ENCODE measurements at places on chromosomes 12 and 14. TPM values are rescaled to one million over a fixed set of nuclear protein-coding genes. Genes with fewer than 3 reads are reported as not detected.

Gene GOLGA3
- 78.7 TPM for total RNA-seq

Gene TNFRSF1A
- 264 TPM for total RNA-seq

Gene CMA1
- total RNA-seq, result 1.4 TPM

Gene RNASE3
- total RNA-seq, result 0.80 TPM

Gene PROX2
- not detected for total RNA-seq

Gene BLOC1S1
- total RNA-seq, result 136 TPM

Gene KRT6C
- not detected for total RNA-seq

Gene TEAD4
- 19.2 TPM for total RNA-seq

Gene GPR162
- 7.0 TPM for total RNA-seq

Gene PRICKLE1
- 12.3 TPM for total RNA-seq

Gene SAMD15
- total RNA-seq, result 1.5 TPM

Gene RTN1
- total RNA-seq, result 15.4 TPM

Gene GLIPR1L1
- total RNA-seq, result not detected

GRCh38 chr14:102731871-102732800 is 45.1 kb upstream of the TRAF3 start:
- peak; percentile 82 for DNase-seq

- DNase-seq, result no peak
These were observed 249.2 kb upstream of the PWP1 start for GRCh38 chr12:107436376-107436775.

GRCh38 chr12:101616027-101616494 is 21.3 kb downstream of the MYBPC1 start:
- no peak for DNase-seq

- no peak for DNase-seq
These were observed 79.2 kb upstream of the NCOR2 start for GRCh38 chr12:124646385-124647230.

- DNase-seq, result no peak
These were observed 17.1 kb upstream of the HIGD1C start for GRCh38 chr12:50934981-50935807.

- no peak for DNase-seq
These were observed 103.8 kb downstream of the SLC16A7 start for GRCh38 chr12:59699421-59700152.

DNA sequence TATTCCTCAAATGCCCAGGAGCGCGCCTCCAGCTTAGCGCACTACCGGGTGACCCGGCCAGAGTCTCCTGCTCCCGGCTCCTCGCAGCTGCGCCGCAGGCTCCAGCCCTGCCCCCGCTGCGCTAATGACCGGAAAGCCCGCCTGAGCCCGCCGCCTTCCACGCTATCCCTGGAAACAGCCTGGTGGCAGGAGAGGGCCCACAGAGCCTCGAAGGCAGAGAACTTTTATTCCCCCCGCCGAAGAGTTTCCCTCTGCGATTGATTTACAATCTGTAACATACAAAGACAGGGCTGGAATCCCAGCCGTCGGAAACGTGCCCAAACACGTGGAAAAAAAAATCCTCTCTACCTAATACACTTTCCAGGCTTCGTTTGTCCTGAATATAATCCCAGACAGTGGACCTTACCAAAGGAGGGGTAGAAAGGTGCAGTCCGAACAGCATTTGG is 1.5 kb downstream of the COL2A1 start:
- DNase-seq, result no peak

DNA sequence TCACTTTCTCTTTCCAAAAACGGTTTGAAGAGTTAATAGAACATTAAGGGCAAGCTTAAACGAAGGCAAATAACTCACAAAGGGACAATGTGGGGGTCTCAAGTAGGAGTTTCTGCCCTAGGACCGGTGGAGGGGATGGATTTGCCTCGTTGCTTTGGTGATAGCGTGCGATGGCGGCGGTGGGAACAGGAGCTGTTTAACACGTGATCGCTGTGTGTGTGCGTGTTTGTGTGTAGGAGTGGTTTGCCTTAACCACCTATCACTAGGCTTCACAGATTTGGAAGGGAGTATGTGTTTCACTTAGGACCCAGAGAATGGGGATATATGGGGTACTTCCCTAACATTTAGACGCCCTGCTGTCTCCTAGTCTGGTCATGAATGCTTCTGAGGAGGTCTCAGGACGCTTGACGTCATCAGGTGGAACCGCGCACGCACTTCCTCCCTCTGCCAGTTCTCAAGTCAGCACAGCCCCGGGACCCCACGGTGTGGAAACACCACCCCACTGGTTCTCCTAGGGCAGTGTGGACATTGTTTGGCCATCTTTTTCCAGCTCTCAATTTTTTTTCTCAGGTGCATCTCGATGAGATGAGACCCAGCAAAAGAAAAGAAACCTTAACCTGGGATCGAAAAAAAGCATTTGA is 231.2 kb downstream of the ATP23 start:
- DNase-seq, result no peak

GRCh38 chr12:19964549-19964948 is 403.8 kb upstream of the PDE3A start:
- DNase-seq, result no peak

DNA sequence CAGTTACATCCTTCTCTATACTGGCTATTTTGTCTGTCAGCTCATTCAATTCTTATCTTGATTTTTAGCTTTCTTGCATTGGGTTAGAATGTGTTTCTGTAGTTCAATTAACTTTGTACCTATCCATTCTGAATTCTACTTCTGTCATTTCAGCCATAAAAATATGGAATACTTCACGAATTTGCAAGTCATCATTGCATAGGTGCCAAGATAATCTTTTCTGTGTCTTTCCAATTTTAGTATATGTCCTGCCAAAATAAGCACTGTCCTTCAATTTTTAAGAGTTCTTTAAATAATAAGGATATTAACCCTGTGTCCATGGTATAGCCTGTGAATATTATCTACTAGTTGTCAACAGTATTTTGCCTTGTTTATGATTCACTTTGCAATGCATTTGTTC is 665.7 kb upstream of the MDGA2 start:
- no peak for DNase-seq

DNA sequence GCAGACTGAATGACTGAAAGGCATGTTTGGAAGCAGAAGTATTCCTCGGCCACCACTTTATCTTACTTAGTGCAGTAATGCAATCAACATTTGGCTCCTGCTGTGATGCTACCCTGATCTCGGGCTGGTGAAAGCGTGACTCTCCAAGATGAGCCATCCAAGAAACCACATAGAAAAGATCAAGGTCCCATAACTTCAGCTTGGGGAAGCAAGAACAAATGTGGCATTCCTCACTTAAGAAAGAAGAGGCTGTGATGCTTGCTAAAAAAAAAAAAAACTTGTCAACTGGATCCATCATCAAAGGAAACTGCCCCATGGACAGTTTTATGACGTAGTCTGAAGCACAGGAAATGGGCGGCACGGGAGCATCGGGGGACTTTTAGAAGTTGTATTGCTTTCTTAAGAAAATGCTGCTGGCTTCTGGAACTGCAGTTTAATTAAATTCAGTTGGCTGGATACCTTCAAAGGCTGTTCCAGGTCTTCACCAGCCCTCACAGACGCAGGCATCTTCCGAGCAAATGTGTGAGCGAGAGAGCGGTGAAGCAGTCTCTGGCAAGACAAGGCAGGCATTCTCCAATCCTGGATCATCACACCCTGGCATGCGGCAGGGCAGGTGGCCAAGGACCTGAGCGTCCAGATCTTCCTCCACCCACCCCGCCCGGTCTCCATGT is 38.2 kb upstream of the MAP1LC3B2 start:
- no peak for DNase-seq

DNA sequence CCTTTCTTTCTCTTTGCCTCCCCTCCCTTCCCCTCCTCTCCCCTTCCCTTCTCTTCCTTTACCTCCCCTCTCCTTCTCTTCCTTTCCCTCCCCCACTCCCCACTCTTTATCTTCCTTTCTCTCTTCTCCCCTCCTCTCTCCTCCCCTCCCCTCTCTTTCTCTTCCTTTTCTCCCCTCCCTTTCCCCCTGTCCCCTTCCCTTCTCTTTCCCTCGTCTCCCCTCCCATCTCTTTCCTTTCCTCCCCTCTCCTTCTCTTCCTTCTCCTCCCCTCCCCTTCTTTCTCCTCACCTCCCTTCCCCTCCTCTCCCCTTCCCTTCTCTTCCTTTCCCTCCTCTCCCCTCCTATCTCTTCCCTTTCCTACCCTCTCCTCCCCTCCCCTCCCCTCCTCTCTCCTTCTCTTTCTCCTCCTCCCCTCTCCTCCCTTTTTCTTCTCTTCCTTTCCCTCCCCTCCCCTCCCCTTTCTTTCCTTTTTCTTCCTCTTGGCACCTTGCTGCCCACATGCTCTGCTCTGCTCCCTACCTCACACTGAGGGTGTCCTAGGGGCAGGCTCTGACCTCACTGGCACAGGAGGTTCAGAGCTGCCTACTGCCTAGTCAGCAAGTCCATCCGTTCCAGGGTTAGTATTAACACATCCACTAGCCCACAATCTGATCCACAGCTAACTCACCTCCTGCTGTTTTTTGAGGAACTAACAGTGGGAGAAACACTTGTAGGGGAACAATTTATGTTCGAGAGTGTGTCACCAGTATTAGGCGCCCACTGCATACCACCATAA is 101.0 kb downstream of the NUAK1 start:
- no peak for DNase-seq

DNA sequence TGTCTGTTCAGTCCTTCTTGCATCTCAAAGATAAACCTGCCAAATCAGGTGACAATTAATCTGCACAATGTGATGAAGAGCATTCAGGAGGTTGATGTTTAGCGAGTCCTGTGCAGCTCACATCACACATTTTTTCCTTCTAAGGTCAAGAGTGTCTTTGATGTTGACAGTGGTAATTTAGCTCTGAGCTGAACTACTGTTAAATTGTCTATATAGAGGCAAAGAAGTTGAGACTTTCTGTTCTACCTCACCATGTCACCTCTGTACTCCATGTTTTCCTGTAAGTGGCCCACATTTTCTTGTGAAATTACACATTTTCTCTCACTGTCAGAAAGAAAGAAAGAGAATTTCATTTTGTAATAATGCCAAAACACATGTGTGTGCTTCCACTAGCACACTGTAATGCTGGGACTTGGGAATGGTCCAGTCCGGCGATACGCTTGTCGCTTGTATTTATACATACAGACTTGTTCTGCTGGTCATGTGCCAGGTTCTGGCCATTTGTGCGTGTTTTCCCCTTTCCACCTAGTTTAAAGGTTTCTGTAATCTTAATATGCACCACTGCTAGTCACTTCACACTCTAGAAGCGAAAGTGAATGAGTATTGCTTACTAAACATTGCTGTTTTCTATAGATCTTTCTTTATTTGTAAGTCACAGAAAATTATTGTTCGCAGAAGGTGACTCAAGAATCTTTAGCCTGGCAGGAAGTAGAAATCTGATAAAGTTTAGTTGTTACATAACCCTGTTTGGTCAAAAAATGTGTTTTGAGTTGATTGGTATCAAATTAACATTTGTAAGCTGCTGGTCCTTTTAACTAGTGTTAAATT is 328.9 kb downstream of the TMTC2 start:
- DNase-seq, result no peak

DNA sequence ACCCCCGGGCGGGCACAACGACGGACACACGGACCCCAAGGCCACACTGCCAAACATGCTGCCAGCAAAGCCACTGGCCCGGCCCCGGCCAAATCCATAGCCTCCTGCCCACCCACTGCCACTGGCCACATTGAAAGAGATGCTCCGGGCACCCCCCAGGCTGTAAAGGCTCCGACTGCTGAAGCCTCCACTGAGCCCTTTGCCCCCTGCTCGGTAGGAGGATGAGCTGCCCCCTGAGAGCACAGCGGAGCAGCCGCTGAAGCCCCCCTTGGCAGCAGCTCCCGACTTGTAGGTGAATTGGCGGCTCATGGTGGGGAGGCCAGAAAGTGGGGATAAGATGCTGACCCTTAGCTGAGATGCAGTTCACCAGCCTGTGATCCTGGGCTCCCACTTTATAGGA is at the start of gene KRT73:
Gene KRT73 (minus strand): TSS at position 344 of the 400 bp plus-strand sequence. CDS start 35 bp downstream, at position 309.
- no peak for DNase-seq

GRCh38 chr12:43736927-43737440 is 21.6 kb downstream of the PUS7L start:
- no peak for DNase-seq

DNA sequence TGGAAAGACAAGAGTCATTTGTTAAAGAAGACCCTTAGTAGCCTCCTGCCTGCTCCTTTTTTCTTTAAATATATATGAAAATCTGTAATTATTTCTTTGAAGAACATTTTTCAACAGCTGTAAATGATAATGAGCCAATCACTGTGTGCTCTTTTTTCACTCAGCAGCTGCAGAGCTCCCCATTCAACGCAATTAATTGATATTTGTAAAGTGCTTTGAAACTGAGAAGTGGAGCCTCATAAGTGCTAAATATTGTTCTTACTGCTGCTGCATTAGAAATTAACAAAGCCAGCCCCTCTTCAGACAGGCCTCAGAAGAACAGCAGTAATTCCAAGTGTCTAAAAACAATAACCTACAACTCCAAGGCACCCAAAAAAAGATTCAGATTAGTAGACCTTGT is 224.3 kb downstream of the GXYLT1 start:
- no peak for DNase-seq

DNA sequence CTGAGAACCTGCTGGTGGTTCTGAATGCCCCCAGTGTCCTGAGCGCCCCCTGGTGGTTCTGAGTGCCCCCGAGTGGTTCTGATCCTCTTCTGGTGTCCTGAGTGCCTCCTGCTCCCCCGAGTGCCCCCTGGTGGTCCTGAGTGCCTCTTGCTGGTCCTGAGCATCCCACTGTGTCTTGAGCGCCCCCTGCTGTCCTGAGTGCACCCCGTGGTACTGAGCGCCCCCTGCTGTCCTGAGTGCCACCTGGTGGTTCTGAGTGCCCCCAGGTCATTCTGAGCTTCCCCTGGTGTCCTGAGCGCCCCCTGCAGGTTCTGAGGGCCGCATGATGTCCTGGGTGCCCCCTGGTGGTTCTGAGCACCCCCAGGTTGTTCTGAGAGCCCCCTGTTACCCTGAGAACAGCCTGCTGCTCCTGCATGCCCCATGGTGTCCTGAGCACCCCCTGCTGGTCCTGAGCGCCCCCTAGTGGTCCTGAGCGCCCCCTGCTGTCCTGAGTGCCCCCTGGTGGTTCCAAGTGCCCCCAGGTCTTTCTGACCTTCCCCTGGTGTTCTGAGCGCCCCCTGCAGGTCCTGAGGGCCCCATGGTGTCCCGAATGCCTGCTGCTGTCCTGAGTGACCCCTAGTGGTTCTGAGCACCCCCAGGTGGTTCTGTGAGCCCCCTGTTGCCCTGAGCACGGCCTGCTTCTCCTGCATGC is 1165.4 kb downstream of the TMEM121 start:
- DNase-seq, result no peak

- DNase-seq, result no peak
These were observed 159.1 kb upstream of the CCDC198 start for GRCh38 chr14:57652769-57653168.

- no peak for DNase-seq
These were observed 76.6 kb downstream of the TUNAR start for GRCh38 chr14:95953111-95953724.

- DNase-seq, result no peak
These were observed 79.5 kb downstream of the APAF1 start for GRCh38 chr12:98724384-98725155.

GRCh38 chr12:112330706-112331105 is 51.5 kb downstream of the HECTD4 start:
- DNase-seq, result no peak

All from mesenteric fat pad (tissue), 1 donor.